ENCODE measurements at places on chromosomes 5 and 9. TPM values are rescaled to one million over a fixed set of nuclear protein-coding genes. Genes with fewer than 3 reads are reported as not detected.

Gene PCDH1
- total RNA-seq = 9.0 TPM

DNA sequence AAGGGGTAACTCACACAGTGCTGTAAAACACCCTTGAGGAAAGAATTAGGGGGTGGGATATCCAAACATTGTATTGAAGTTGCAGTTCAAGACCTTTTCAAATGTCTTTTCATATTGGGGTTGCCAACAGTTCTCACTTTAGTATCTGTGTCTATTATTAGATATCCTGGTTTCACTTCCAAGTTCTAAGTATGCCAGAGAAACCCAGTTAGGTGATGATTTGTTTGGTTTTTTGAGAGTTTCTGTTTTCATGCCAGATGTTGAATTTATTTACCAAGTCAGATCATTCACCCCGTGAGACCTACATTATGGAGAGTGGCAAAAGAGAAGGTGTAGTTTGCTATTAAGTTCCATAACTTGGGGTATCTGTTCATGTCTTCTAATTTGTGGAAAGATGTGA, 64.5 kb downstream of the C9orf152 start:
- no peak for DNase-seq
- no peaks in the 10 kb centered on the region for H3K27me3 ChIP-seq
- no peaks in the 10 kb centered on the region for H3K4me1 ChIP-seq
- H3K4me3 ChIP-seq = no peak overlapping the region
- H3K27ac ChIP-seq = no peak overlapping the region

GRCh38 chr9:75148561-75148960, 60.2 kb downstream of the OSTF1 start:
- H3K4me3 ChIP-seq = no peak overlapping the region
- H3K4me1 ChIP-seq = no peaks in the 10 kb centered on the region
- no peak overlapping the region for H3K27ac ChIP-seq
- H3K27me3 ChIP-seq = no peaks in the 10 kb centered on the region

Gene CD274
- 0.21 TPM for total RNA-seq

Gene RGS3
- 15.1 TPM for total RNA-seq

- no peak for DNase-seq
- no peak overlapping the region for H3K27ac ChIP-seq
- H3K36me3 ChIP-seq = no peaks in the 10 kb centered on the region
- no peaks in the 10 kb centered on the region for H3K27me3 ChIP-seq
- H3K4me3 ChIP-seq = no peak overlapping the region
Observed at GRCh38 chr9:6272229-6272598, 56.0 kb upstream of the TPD52L3 start.

- H3K36me3 ChIP-seq = no peaks in the 10 kb centered on the region
- no peaks in the 10 kb centered on the region for H3K27me3 ChIP-seq
- no peak overlapping the region for H3K27ac ChIP-seq
- no peak overlapping the region for H3K4me3 ChIP-seq
- H3K4me1 ChIP-seq = no peaks in the 10 kb centered on the region
Observed at GRCh38 chr5:100043475-100043874, 491.7 kb upstream of the FAM174A start.

Gene DMRT3
- not detected for total RNA-seq

GRCh38 chr9:127541865-127542264, 70.2 kb upstream of the STXBP1 start:
- H3K36me3 ChIP-seq = no peaks in the 10 kb centered on the region
- no peak for DNase-seq
- peak overlapping the region; percentile 84 for H3K27ac ChIP-seq
- H3K27me3 ChIP-seq = no peaks in the 10 kb centered on the region
- H3K4me3 ChIP-seq = no peak overlapping the region
- H3K4me1 ChIP-seq = peaks cover 85% of the 10 kb centered on the region

GRCh38 chr9:12185856-12186255, 507.3 kb upstream of the TYRP1 start:
- H3K36me3 ChIP-seq = no peaks in the 10 kb centered on the region
- no peak overlapping the region for H3K4me3 ChIP-seq
- DNase-seq = no peak
- no peaks in the 10 kb centered on the region for H3K27me3 ChIP-seq
- no peaks in the 10 kb centered on the region for H3K4me1 ChIP-seq
- no peak overlapping the region for H3K27ac ChIP-seq

DNA sequence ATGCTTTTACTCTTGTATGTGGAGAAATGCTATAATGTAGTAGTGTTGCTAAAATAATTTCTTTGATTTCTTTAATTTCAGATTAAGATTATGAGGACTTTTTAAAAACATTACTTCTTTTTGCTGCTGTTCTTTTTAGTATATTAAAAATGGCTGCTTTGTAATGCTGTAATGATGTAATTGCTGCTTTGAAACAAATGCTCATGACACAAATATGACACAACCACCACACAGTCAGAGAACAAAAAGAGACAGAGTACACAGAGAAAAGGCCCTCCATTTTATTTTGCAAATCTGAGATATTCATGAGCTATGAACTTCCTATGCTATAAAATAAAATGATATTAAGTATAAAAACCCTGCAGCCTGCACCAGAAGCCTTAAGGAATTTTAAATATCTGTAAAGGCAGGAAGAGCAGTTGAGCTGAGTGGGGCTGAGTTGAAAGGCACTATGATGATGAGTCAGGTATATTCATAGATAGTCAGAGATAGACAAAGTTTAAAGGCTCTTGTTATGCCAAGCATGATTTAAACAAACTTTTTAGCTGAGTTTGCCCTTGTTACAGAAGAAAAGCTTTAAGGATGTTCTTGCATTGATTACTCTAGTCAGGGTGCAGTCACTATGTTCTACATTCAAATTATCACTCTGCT, 5.1 kb upstream of the POU5F2 start:
- no peak overlapping the region for H3K4me3 ChIP-seq
- H3K36me3 ChIP-seq = no peaks in the 10 kb centered on the region
- H3K27me3 ChIP-seq = no peaks in the 10 kb centered on the region
- H3K4me1 ChIP-seq = no peaks in the 10 kb centered on the region
- peak; percentile 5 for DNase-seq

Gene FAXDC2
- 0.39 TPM for total RNA-seq

DNA sequence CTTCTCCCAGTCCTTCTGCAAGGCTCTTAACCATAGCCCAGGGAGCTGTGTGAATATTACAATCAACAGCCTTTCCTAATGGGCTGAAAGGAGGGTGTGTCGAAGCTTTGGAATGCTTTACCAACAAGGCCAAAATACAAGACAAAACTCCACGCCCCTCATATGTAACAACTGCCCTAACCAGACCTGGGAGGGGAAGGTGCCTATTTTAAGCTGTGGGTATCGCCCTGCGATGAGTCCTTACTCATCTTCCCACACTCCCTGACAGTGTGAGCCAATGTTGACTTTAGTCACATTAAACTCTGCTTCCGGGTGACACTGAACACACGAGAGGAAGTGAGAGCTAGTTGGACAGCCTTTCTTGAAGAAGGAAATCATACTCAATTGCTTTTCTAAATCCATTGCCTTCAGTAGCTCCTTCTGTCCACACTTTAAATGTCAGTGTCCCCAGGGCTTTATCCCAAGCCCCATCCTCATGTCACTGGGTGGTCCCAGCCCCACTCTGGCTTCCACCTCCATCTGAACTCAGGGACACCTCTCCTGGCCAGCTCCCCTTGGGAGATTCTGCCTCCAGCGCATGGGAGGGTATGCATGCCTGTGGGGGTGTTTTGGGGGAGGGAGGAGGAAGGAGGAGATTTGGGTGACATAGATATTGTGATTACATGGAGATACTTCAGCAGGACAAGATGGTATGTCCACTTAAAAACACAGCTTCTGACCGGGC, 6.5 kb upstream of the TBC1D9B start:
- no peaks in the 10 kb centered on the region for H3K27me3 ChIP-seq
- no peak overlapping the region for H3K27ac ChIP-seq
- H3K4me3 ChIP-seq = no peak overlapping the region
- H3K36me3 ChIP-seq = no peaks in the 10 kb centered on the region
- no peaks in the 10 kb centered on the region for H3K4me1 ChIP-seq

Gene SIT1
- not detected for total RNA-seq

DNA sequence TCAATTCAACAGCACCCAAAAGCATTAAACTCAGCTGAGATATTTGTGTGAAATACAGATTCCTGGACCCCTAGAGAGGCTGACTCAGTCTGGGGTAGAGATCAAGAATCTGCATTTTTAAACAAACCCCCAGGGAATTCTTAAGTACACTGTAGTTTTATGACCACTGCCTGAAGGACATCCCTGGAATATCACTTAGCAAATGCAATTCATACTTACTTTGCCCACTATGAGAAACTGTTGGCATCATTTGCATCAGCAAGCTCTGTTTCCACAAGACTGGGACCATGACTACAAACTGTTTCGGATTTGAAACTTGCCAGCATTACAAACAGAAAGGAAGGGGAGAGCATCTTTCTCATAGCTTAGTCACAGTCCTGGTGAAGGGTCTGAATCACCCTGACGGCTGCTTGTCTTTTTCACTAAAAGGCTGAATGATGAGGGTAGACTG, 63.7 kb downstream of the MLLT3 start:
- H3K27ac ChIP-seq = no peak overlapping the region
- no peaks in the 10 kb centered on the region for H3K27me3 ChIP-seq
- no peak overlapping the region for H3K4me3 ChIP-seq
- no peaks in the 10 kb centered on the region for H3K36me3 ChIP-seq
- DNase-seq = no peak

- H3K27me3 ChIP-seq = no peaks in the 10 kb centered on the region
- DNase-seq = no peak
- H3K4me1 ChIP-seq = no peaks in the 10 kb centered on the region
- no peak overlapping the region for H3K4me3 ChIP-seq
Observed at GRCh38 chr9:99231711-99232110, 9.6 kb downstream of the SEC61B start.

DNA sequence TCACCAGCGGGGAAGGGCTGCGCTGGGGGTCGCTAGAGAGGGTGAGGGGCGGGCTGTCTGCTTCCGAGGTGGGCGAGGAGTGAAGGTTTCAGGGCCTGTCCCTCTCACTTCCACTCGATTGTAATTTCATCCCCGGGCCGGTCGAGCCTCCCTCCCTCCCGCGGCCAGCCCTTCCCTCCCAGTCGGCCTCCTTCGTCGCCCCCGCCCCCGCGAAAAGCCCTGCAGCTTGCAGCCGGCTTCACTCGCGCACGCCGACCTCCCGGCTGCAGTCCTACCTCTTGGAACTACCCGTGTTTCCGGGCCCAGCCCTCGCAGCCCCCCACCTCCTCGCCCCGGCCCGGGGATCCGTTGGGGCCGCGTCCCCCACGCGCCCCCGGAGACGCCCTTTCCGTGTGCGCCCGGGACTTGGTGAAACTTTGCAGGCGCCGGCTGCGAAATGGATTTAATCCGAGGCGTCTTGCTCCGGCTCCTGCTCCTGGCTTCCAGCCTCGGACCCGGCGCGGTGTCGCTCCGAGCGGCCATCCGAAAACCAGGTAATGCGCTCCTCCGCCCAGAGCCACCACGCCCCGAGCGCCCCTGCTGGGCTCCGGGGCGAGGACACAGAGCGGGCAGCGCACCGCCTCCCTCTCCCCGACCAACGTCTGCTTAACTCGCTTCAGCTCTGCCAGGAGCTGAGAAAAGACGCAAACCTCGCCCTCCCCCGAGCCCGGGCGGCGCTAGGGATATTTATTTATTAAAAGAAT, at the start of gene EGFLAM:
Gene EGFLAM, plus strand, starts transcription at position 241 of the 743 bp plus-strand sequence. Its CDS starts 196 bp downstream, at position 437.
- DNase-seq = no peak
- peaks cover 29% of the 10 kb centered on the region for H3K27me3 ChIP-seq
- H3K4me1 ChIP-seq = 0 out of 2 replicates have a peak, but pooled peaks cover 4% of the 10 kb centered on the region
- H3K36me3 ChIP-seq = no peaks in the 10 kb centered on the region
- peak within 1 kb of the TSS; percentile 57 for H3K4me3 ChIP-seq

DNA sequence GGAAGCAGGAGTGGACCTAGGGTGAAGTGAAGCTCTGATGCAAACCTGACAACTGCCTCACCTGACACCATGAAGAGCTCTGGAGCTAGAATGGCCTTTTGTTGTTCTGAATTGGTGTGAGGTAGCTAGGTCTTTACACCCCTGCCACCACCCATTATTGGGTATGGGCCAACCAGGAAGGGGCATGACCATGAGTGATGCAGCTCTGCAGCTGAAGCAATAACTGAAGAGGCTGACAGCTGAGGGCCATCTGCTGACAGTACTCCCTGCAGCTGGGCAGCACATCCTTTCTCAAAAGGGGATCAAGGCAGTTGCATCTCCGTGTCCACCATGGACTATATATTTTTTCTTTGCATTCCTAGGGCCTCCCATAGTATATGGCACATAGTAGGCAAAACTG, 87.0 kb upstream of the TLE1 start:
- H3K27me3 ChIP-seq = no peaks in the 10 kb centered on the region
- DNase-seq = no peak
- no peaks in the 10 kb centered on the region for H3K36me3 ChIP-seq
- no peaks in the 10 kb centered on the region for H3K4me1 ChIP-seq
- H3K4me3 ChIP-seq = no peak overlapping the region

- H3K36me3 ChIP-seq = no peaks in the 10 kb centered on the region
- no peak overlapping the region for H3K27ac ChIP-seq
- H3K27me3 ChIP-seq = no peaks in the 10 kb centered on the region
- no peak overlapping the region for H3K4me3 ChIP-seq
- no peaks in the 10 kb centered on the region for H3K4me1 ChIP-seq
Observed at GRCh38 chr5:75975496-75975895, 107.7 kb upstream of the SV2C start.

- peak overlapping the region; percentile 60 for H3K27ac ChIP-seq
- H3K27me3 ChIP-seq = no peaks in the 10 kb centered on the region
- H3K4me3 ChIP-seq = peak overlapping the region; percentile 4
Observed at GRCh38 chr5:104363567-104363966, 801.0 kb upstream of the NUDT12 start.

DNA sequence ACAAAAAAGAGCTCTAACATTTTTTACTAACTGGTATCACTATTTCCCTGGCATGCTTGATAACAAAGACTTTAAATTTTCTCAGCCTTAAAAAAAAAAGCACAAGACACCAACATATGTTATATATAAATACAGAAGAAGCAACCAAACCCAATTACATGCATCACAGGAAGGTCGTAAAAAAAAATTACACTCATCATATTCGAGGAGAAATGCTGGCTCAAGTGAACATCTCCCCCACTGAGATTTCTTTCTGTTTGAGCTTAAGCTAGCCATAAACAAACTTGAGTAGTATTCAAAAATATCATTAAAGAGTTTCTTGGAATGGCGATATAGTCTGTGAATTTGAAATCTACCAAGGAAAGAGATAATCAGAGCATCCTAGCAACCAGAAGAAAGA, 7.5 kb upstream of the MSH3 start:
- no peaks in the 10 kb centered on the region for H3K4me1 ChIP-seq
- no peak for DNase-seq
- peaks cover 16% of the 10 kb centered on the region for H3K36me3 ChIP-seq
- no peaks in the 10 kb centered on the region for H3K27me3 ChIP-seq
- no peak overlapping the region for H3K27ac ChIP-seq

- H3K27me3 ChIP-seq = no peaks in the 10 kb centered on the region
- DNase-seq = no peak
- no peak overlapping the region for H3K27ac ChIP-seq
Observed at GRCh38 chr9:130371196-130371966, 73.4 kb upstream of the ASS1 start.

GRCh38 chr9:32426278-32426939, 42.0 kb downstream of the ACO1 start:
- H3K36me3 ChIP-seq = peaks cover 3% of the 10 kb centered on the region
- no peaks in the 10 kb centered on the region for H3K4me1 ChIP-seq
- H3K4me3 ChIP-seq = no peak overlapping the region
- DNase-seq = no peak

Gene PCDHB12
- total RNA-seq = 0.44 TPM

Gene PTGES2
- total RNA-seq = 76.8 TPM

- no peak overlapping the region for H3K27ac ChIP-seq
- no peaks in the 10 kb centered on the region for H3K4me1 ChIP-seq
- no peak for DNase-seq
- H3K4me3 ChIP-seq = no peak overlapping the region
Observed at GRCh38 chr9:70954126-70954525, 167.3 kb downstream of the TRPM3 start.

Gene FOXI1
- 0.44 TPM for total RNA-seq
